ENCODE measurements at places on chromosomes 1 and 21.

- peak; percentile 39 for DNase-seq
Measured at GRCh38 chr1:155219592-155220031, 11.1 kb downstream of the MTX1 start.

DNA sequence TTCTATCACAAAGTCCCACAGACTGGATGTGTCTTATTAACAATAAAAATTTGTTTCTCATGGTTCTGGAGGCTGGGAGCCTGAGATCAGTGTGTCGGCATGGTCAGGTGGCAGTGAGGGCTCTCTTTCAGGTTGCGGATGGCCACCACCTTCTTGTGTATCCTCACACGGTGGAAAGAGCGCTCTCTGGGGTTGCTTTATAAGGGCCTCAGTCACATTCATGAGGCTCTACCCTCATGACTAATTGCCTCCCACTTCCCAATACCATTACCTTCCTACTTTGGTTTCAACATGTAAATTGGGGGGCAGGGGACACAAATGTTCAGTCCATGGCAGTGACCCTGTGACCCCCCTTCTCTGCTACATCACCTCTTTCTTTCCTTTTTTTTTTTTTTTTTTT, 20.7 kb upstream of the MX1 start:
- DNase-seq, result no peak

- peak; percentile 53 for DNase-seq
Measured at GRCh38 chr1:197908716-197909220, 6.3 kb downstream of the C1orf53 start.

DNA sequence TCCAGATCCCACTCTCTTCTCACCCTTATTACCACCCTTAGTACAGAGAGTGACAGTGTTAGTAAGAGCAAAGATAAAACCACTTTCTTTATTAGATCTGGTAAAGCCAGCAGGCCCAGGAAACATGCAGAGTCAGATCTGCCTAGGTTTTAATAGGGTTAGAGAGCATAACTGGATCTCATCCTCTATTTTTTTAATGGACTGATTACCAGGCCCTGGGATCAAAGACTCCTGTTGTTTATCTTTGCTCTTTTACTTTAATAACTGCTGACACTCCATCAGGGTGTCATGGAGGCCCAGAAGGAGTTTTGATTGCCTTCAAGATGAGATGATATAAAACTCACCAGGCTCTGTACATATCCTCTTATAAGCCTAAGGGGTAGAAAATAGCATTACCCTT, 45.3 kb upstream of the RGS5 start:
- DNase-seq, result no peak

DNA sequence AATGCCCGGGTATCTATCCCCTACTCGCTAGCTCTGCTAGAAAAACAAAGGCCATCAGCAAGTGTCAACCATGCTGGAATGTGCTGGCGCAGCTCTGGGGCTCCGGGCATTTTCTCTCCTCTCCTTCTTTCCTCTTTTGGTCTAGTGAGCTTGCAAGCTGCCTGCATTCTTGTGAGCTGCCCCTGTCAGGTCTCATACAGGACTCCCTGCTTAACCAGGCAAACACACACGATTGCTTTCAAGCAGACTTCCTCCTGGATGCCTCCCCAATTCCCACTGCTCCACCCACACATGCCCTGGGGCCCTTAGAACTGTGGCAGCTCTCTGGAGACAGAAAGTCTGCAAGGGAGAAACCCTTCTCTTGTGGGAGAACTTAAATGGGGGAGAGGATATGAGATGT, 35.7 kb upstream of the SUCO start:
- peak; percentile 21 for DNase-seq

- peak; percentile 87 for DNase-seq
Measured at GRCh38 chr1:156114101-156114918, at the start of gene LMNA. LMNA (plus strand) TSS chr1:156114711; CDS start chr1:156114919, 208 bp downstream.

DNA sequence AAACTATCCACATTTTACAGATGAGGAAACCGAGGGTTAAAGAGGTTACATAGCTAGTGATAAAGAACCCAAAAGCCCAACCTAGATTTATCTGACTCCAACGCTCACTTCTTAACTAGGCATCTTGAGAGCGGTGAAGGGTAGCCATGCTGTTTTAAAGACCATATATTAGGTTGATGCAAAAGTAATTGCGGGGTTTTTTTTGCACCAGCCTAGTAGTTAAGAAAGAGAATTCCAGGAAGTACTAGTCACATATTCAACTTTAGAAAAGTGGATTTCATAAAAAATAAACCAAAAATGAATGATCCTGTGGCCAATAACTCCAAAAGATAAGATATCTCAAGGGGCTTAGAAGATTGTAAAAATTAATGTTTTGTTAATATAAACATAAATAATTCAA, 162.1 kb downstream of the GLUL start:
- no peak for DNase-seq

- no peak for DNase-seq
Measured at GRCh38 chr1:163063610-163064009, 5.6 kb upstream of the RGS4 start.

DNA sequence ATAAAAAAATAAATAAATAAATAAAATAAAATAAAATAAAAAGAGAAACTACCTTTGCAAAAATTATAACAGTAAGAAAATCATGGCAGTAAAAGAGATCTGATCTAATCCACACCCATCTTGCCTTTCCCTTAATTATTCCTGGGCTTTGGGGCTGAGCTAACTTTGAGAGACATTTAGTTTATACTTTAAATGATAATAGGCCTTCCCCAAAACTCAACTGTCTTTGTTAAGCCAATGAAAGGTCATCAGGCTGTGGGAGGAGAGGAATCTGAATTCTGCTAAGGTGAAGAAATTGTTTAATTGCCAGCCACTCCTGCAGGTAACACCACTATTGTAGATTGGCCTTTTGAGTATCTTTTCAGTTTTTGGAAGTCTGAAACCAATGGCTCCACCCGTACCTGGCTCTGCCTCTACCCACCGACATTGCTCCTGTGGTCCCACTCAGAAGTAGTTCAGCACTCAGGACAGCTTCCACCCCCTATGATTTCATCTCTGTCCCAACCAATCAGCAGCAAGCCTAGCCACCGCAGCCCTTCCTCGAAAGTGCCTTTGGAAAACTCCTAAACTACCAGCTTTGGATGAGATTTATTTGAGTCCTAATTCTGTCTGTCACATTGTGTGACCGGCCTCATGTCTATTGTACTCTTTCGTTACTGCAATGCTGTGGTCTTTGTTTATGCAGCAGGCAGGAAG, 23.0 kb upstream of the PNRC2 start:
- no peak for DNase-seq
